Mononuclear cell (primary cell): ENCODE measurements at places on chromosomes 12 and 14. TPM values are rescaled to one million over a fixed set of nuclear protein-coding genes. Genes with fewer than 3 reads are reported as not detected.

The TMEM63C gene
- total RNA-seq = 1.4 TPM

The LHX5 gene
- not detected for total RNA-seq

The LGR5 gene
- not detected for total RNA-seq

The SLC6A12 gene
- 0.73 TPM for total RNA-seq

The TUNAR gene
- total RNA-seq = 0.21 TPM

The GPR132 gene
- 98.0 TPM for total RNA-seq
